ENCODE measurements at places on chromosomes 3 and 15.

- DNase-seq = no peak
Observed at GRCh38 chr3:150631515-150632221, 28.5 kb downstream of the SELENOT start.

DNA sequence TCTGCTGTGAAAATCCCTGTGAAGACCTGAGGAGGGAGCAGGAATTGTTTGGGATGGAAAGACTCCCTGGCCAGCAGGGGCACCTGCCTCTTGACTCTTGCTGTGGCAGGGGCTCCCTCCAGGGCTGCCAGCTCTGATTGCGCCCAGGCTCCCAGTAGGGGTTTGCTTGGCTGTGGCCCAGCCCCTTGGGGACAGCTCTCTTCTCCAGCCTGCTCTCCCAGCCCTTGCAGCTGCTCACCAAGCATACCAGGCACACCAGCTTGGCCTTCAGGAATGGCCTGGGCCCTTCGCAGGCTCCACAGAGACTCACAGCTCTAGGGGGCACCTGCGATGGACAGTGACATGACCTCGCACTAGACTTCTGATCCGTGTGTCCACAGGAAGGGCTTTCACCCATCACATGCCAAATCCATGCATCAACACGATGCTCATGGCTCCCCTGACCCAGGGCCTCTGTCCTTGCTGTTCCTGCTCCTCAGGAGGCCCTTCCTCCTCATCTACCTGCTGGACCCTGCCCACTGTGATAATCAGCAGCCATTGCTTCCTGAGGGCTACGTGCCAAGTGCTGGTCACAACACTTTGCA is 61.8 kb downstream of the SCN5A start:
- DNase-seq = no peak

- DNase-seq = peak; percentile 31
Observed at GRCh38 chr3:14508966-14509795, 31.0 kb downstream of the GRIP2 start.

DNA sequence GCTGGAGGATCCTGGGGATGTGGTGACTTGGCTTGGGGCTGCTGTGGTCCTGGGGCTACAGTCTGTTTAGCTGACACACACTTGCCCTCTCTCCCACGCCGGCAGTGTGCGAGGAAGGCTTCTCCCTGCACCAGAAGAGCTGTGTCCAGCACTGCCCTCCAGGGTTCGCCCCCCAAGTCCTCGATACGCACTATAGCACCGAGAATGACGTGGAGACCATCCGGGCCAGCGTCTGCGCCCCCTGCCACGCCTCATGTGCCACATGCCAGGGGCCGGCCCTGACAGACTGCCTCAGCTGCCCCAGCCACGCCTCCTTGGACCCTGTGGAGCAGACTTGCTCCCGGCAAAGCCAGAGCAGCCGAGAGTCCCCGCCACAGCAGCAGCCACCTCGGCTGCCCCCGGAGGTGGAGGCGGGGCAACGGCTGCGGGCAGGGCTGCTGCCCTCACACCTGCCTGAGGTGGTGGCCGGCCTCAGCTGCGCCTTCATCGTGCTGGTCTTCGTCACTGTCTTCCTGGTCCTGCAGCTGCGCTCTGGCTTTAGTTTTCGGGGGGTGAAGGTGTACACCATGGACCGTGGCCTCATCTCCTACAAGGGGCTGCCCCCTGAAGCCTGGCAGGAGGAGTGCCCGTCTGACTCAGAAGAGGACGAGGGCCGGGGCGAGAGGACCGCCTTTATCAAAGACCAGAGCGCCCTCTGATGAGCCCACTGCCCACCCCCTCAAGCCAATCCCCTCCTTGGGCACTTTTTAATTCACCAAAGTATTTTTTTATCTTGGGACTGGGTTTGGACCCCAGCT is 2.9 kb upstream of the FES start:
- DNase-seq = no peak

GRCh38 chr3:179190581-179190980 is 42.4 kb downstream of the PIK3CA start:
- DNase-seq = no peak

GRCh38 chr15:32843219-32843815 is 125.5 kb downstream of the GREM1 start:
- no peak for DNase-seq

DNA sequence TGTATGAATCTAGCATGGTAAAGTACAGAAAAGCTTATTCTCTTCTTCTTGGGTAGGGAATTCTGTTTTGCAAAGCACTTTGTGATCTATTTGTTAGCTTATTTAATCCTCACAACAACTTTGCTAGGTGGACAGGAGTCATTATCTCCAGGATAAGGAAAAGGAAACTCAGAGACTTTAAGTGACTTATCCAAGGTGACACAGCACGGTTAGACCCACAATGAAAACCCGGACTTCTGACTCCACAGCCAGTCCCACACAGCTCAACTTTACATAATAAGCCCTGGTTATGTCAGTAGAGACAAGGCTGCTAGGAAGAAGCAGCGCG is 384 bp upstream of the NDUFB4 start:
- DNase-seq = no peak

GRCh38 chr3:106191211-106191610 is 322.4 kb upstream of the CBLB start:
- no peak for DNase-seq
